IMR-90 (cell line): ENCODE measurements at places on chromosomes 7 and 10. TPM values are rescaled to one million over a fixed set of nuclear protein-coding genes. Genes with fewer than 3 reads are reported as not detected.

- DNase-seq = no peak
Measured at GRCh38 chr10:129793996-129794395, 170.1 kb downstream of the EBF3 start.

DNA sequence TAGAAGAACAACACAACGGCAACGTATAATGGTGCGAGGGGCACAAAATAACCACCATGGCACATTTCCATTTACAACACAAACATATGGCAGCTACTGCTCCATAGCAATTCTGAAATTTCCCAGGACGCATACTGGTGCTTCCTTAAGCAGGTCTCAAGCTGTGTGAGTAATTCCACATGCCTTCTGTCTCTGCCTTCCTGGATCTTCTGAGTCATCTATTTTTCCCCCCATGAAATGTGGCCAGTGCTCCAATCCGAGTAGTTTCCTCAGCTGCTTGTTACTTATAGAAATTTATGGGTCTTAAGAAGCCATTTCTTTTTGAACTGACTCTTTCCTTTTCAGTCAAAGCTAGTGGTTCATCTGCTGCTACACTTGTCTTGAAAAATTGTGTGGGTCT, 256.6 kb upstream of the KLF6 start:
- no peak for DNase-seq

Gene AUTS2
- 0.90 and 1.4 TPM in 2 replicates for total RNA-seq

Gene LIPK
- not detected in 2 replicates for total RNA-seq

Gene NRCAM
- 0.83 and 1.1 TPM in 2 replicates for total RNA-seq
